ENCODE measurements at places on chromosomes 5 and 9. TPM values are rescaled to one million over a fixed set of nuclear protein-coding genes. Genes with fewer than 3 reads are reported as not detected.
A peak's percentile ranks its signal among the peaks of the same experiment; 100 is the strongest.

SLC24A2 gene
- not detected for total RNA-seq

DNA sequence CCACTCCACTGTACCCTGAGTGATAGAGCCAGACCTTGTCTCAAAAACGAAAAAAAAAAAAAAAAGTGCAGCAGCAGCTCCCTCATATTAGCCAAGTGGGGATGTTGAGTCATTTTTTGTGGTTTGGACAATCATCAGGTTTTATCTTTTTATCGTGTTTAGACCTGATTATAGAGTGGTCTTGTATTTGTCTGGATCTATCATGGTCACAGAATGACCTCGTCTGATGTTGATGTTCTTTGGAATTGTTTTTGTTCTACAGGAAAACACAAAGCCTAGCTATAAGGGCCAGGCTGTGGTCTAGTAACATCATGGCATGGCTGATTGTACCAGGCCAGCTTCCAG lies 1.6 kb upstream of the FBXW11 start:
- DNase-seq = peak; percentile 85

DNA sequence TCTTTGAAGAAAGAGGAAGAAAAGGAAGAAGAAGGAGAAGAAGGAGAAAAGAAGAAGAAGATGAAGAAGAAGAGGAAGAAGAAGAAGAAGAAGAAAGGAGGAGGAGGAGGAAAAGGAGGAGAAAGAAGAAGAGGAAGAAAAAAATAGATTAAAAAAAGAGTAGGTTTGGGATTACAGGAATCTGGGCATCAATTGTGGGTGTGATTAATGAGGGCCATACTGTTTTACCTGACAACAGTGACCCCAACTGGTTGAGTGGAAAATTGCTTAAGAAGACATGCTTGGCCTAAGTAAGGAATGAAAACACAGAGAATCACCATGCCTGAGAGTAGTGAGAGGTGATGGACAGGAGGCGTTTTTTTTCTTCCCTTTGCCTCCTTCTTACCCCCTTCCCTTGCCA lies 114.6 kb downstream of the FAM170A start:
- DNase-seq = peak; percentile 53

IFNA21 gene
- not detected for total RNA-seq

GRCh38 chr9:116789081-116789480 lies 102.0 kb downstream of the TRIM32 start:
- no peak for DNase-seq

- no peak for DNase-seq
These were observed 8.0 kb downstream of the CCNG1 start for GRCh38 chr5:163445345-163445744.

- DNase-seq = no peak
These were observed 421.8 kb downstream of the ACTL7B start for GRCh38 chr9:108434036-108434435.

- peak; percentile 73 for DNase-seq
These were observed 71.2 kb upstream of the GLIS3 start for GRCh38 chr9:4371108-4371507.

DNA sequence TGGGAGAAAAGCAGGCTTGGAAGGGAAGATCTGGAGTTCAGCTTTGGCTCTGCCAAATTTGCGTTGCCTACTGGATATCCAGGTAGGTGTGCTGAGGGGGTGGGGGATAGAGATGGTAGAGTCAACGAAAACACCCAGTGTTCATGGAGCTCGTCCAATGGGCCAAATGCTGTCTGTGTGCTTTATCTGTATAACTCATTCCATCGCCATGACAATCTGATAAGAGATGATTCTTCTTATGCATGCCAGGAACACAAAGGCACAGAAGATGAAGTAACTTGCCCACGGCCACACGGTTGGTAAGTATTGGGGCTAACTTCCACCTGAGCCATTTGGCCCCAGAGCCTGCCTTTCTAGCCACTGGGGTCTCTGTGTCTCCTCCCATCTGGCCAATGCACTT lies 53.2 kb downstream of the BOD1 start:
- DNase-seq = no peak

- DNase-seq = no peak
These were observed 233.0 kb downstream of the CD180 start for GRCh38 chr5:66963559-66963971.

DNA sequence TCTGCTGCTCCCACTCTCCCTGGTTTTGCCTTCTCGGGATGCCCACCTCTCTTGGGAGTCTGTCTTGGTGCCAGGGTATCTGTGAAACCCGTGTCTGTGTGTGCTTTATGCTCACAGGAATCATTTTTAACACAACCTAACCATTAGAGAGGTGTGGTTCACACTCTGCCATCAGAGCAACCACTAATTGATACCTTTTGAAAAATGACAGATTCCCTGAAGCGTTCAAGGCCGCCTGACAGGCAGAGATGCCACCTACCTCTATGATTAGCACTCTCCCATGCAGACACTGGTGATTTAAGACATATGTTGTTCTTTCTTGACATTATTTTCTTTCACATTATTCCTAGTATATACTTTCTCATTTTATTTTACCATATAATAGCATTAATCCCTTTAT lies 207.3 kb upstream of the SGCD start:
- no peak for DNase-seq

GRCh38 chr9:14511452-14511851 lies 181.8 kb downstream of the ZDHHC21 start:
- peak; percentile 26 for DNase-seq

GRCh38 chr5:178256746-178257145 lies 24.1 kb upstream of the PHYKPL start:
- DNase-seq = no peak

DNA sequence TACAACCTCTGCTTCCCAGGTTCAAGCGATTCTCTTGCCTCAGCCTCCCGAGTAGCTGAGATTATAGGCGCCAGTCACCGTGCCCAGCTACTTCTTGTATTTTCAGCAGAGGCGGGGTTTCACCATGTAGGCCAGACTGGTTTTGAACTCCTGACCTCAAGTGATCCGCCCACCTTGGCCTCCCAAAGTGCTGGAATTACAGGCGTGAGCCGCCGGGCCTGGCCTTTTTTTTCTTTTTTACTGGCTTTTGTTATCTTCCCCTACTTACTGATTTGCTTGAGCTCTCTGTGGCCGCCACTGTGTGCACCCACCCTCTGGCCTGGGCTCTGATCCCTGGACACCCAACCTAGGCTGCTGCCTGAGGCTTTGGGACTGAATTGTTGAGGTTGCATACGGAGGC lies 60.3 kb downstream of the ANKRD33B start:
- no peak for DNase-seq

DNA sequence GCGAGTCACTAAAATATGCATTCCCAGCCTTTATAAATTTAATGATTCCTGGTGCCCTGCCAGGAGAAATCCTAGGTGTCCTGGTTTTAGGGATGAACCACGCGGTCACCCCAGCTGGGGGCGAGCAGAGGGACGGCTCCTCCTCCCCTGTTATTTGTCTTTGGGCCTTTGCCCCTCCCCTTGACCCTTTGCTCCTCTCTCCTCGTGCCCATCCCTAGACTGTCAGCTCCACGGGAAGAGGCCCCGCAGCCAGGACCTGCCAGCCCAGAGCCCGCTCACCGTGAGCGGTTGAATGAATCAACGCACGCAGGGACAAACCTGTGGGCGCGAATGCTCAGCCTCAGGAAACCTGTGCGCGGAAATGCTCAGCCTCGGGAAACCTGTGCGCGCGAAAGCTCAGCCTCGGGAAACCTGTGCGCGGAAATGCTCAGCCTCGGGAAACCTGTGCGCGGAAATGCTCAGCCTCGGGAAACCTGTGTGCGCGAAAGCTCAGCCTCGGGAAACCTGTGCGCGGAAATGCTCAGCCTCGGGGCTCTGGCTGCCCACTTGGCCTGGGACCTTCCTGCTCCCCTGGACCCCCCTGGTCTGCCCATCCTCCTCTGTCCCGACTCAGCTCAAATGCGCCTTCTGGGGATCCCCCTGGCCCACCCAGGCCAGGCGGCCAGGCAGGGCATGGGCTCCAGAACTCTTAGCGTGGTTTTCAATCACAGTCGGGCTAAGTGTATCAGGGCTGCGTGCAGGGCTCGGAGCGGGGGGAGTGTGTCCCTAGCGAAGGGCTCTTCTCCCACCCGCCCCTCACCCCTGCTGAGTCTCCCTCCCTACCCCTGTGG lies 140.5 kb upstream of the COL5A1 start:
- peak; percentile 30 for DNase-seq

CCDC171 gene
- total RNA-seq = 2.8 TPM

- peak; percentile 21 for DNase-seq
These were observed 33.8 kb upstream of the ANXA2R start for GRCh38 chr5:43073597-43074546.

GRCh38 chr5:91670122-91670521 lies 287.0 kb upstream of the ARRDC3 start:
- DNase-seq = no peak

DNA sequence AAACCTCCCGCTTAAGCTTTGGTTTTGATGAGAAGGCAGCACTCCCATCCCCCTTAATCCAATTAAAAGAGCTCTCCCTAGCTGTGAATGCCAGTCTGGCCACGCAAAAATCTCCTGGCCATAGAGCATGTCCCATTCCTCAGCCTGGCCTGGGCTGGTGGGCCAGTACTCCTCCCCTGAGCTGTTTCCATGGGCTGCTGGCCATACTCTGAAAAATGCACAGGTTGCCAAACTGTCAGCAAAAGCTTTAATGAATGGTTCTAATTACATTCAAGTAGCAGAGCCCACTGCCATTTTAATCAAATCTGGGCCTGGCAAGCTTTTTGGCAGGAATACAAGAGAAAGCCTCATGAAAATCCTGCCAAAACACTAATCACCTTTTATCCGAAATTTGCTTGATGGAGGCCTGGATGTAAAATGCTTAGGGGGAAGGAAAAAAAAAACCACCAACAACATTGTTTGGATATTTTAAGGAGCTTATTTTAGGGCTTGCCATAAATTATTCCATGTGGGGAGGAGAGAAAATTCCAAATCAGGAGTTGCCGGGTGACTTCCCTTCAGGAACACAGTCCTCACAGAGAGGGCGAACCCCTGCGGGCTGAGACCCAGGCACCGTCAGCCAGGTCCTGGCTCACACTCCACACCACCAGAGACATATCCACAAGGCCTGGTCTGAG lies 243.3 kb downstream of the SEC61B start:
- no peak for DNase-seq

GNG10 gene
- 52.9 TPM for total RNA-seq

ERGIC1 gene
- 98.6 TPM for total RNA-seq

GABRA1 gene
- not detected for total RNA-seq

DNAH5 gene
- total RNA-seq = 1.5 TPM

- DNase-seq = peak; percentile 21
These were observed 299.4 kb upstream of the RASA1 start for GRCh38 chr5:86968301-86968753.

- DNase-seq = no peak
These were observed 1.1 kb downstream of the ARL10 start for GRCh38 chr5:176366232-176366894.

DNA sequence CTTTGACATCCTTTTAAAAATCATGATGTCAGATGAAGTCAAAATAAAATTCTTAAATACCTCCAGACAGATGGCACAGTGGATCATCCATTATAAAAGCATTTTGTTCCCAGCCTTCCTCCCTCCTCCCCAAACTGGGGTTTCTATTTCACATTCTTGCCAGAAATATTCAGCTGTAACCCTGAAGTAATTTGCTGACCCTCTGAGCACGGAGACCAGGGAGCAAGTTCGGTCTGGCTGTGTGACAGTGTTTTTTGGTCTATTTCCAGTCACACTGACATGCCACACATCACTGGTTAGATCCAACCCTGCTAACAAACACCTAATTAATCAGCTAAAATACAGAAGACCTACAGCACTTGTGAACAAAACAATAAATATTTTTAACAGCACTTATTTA lies 126.2 kb upstream of the DMRT1 start:
- DNase-seq = no peak

DNA sequence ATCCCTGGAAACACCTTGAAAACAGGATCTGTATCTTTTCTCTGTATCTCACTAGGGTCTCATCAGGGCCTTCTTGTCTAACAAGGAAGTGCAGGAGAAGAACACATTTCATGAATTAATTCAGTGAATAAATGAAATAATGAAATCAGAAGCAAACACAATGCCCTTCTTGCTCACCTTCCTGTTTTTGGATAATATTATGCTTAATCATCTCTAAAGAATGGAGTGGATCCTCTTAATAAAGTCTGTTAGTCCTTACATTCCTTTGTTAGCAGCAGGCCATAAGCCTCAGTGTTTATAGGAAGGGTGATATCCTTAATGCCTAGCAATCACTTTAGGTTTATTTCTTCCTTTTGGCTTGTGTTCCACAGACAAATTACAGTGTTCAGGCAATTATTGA lies 837.1 kb upstream of the SEMA6A start:
- DNase-seq = no peak

GRCh38 chr5:104539618-104540350 lies 977.2 kb upstream of the NUDT12 start:
- no peak for DNase-seq

GRCh38 chr9:34633851-34634550 lies 3.6 kb downstream of the SIGMAR1 start:
- DNase-seq = peak; percentile 51

EQTN gene
- not detected for total RNA-seq

DNA sequence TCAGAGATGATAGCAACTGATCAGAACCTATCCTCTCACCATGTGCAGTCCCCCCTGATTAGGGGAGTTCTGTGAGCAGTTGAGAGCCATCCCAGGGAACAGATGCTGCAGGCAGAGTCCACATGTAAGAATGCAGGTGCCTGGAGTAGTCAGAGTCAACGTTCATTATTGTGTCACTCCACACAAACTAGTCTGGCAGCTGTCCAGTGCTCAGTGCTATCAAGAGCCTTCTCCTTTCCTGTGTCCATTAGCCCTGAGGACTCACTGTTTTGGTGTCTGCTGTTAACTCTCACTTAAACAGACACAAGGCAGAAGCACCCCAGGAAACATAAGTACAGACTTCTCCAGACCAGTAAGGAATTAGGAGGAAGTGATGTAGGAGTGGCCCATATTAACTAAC lies 2.5 kb downstream of the SH3TC2 start:
- peak; percentile 75 for DNase-seq

DNA sequence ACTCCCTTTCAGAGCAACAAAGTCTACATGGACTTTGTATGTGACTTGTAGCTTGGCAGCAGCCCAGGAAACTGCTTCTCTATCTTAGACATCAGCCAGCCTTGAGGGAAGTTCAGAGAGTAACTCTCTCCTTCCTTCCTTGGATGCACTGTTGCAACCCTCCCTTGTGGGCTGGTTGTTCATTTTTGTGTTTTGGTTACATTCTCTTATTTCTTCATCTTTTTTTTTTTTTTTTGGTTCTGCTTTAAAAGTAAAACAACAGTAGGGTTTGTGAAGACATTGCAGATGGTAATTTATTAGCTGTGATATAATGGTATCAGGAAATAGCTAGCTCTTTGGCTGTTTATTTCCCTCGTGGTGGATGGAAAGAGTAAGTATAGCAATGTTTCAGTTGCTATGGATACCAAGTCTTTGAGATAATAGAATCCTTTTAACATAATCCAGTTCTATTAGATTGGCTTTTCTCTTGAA lies 97.9 kb upstream of the MAMDC2 start:
- no peak for DNase-seq

- DNase-seq = no peak
These were observed 36.9 kb upstream of the TBCA start for GRCh38 chr5:77812926-77813589.
